Activated CD4-positive, alpha-beta T cell treated with anti-CD3 and anti-CD28 coated beads, Interleukin-2, amount 10 ng/mL, durations not matched to agents 7 days and 5 days (primary cell): ENCODE measurements at places on chromosomes 12 and 14. TPM values are rescaled to one million over a fixed set of nuclear protein-coding genes. Genes with fewer than 3 reads are reported as not detected.
A peak's percentile ranks its signal among the peaks of the same experiment; 100 is the strongest.

- DNase-seq, result no peak
Observed at GRCh38 chr12:64083285-64084210, 138.5 kb downstream of the KICS2 start.

DNA sequence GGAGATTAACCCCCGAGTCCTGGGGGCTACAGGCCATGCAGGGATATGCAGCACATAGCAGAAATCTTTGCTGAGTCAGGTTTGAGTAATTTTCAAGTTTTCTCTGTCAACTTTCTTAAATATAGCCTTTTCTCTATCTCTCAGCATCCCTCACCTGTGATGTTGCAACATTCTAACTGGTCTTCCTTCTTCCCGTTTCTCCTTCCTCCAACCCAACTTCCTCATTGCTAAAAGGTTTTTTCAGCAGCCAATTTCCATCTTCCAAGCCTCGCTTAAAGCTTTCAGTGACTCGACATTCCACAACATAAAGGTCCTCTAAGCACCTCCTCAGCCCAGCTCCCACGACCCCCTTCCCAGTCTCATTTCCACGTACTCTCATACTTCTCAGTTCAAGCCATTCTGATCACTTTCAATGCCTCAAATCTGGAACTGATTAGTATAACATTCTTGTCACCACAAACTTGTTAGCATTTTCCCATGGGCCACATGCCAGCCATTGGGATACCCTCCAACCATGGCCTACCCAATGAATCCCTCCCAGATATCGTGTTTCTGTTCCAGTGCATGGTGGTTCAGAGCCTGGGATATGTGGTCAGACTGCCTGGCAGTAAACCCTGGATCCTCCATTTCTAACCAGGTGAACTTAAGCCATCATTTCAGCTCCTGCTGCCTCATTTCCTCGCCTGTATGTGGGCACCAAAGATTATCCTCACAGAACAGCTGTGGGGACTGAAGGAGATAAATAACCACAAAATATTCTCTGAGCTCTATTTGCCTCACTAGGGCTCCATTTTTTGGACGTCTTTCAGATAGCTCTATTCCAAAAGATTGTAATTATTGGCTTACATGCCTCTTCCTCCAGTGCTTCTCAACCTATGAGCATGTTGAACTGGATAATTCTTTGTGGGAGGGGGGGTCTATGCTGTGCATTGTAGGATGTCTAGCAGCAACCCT is 65.8 kb downstream of the KCNK10 start:
- no peak for DNase-seq

DNA sequence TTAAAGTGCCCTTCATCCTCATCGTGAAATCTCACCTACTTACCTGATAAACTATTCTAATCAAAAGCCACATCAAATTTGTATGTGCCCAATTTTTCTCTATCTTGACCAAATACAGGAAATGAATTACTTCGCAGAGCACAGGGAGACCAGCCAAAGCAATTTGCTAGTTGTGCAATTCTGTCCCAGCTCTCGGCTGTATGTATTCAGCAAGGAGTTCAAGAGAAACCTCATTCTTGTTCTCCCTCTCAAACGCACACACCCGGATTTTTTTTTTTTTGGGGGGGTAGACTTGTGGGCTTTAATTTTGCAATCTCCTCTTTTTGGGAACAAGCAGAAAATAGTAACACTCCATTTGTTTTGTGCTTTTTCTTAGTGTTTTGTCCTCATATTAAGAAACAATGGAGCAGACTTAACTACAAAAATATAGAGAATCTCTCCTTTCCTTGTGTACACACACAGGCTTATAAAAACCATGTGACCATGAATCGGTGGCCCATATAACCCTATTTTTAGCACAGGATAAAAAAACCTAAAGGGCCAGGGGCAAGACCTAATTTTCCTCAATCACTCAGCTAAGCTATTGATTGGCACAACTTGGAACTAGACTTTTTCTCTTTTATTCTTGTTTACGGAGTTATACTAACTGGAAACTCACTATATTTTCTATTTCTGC is 64.2 kb downstream of the MBIP start:
- DNase-seq, result no peak

- no peak for DNase-seq
Observed at GRCh38 chr12:53849113-53849512, 89.5 kb upstream of the HOXC13 start.

GRCh38 chr12:114045349-114045748 is 79.2 kb upstream of the RBM19 start:
- no peak for DNase-seq

DNA sequence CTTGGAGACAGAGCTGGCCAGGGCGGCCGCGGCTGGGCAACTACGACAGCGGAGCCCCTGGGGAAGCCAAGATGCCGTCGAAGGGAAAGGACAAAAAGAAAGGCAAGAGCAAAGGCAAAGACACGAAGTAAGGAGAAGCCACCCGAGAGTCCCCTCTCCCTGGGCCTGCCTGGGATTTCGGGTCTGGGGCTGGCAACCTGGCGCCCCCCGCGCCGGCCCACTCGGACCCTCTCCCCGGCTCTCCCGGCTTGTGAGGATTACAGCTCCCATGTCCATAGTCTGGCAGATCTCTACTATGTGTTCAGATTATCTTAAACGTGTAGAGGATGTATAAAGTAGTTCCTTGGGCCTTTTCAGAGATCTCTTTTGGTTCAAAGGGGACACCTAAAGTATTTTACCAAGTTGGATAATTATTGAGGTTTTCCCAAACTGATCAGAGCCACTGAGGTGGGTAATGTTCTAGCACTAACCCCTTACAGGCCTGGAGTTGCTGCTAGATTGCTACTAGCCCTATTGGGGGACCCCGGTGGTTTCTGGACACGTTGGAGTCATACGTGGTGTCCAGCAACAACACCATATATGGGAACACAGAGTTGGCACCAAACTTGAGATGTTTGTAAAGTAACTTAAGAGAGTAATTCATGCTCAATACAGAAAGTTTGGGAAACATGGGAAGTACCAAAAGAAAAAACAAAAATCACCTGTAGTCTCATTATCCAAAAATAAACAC is 424 bp downstream of the BBOF1 start:
- DNase-seq, result no peak

DNA sequence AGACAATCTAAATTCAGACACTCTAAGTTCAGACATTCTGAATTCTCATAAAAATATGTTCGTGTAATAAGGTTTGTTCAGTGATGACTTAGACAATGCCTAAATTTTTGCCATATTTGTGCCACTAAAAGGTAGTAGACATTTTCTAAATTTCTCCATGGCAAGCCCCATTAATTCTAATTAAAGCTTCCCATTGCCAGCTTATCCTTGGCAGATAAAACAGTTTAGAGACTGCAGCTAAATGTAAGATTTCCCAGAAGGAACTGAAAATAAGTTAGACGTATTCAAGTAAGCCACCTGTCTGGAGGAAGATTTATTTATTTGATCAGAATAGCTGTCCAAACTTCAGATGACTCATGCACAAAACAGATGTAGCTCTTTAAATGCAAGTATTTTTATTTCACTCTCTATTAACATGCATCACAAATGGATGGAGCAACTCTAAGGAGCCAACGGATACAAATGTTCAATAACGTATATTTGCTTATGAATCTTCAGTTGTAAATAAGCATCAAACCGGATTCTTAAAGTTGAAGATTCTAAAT is 130.4 kb downstream of the SLC2A13 start:
- DNase-seq, result no peak

GRCh38 chr12:43277651-43278540 is 274.1 kb downstream of the ADAMTS20 start:
- no peak for DNase-seq

- no peak for DNase-seq
Observed at GRCh38 chr14:36383767-36384431, 63.5 kb upstream of the MBIP start.

- no peak for DNase-seq
Observed at GRCh38 chr12:63917477-63917862, 73.0 kb downstream of the SRGAP1 start.

DNA sequence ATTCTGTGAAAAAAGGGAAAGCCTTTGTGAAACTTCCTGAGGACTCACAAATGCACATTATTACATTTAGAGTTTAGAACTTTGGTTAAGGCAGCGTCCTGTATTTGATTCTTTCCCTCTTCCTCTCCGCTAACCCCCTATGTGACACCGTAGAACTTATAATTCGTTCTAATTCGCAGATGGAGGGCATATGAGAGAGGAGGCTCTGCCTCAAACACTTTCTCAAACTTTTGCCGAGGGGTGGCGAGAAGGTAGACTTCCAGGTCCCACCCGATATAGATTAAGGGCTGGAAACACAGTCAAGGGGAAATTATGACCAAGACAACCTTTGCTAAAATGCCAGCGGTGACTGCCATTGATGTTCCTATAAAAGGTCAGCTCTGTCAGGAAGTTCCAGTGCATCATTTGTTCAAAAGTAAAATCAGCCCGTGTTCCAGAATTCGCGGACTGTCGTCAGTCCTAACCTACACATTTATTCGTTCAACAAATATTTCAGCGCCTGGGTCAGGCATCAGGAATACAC is 904 bp upstream of the PAPOLA start:
- peak; percentile 7 for DNase-seq

DNA sequence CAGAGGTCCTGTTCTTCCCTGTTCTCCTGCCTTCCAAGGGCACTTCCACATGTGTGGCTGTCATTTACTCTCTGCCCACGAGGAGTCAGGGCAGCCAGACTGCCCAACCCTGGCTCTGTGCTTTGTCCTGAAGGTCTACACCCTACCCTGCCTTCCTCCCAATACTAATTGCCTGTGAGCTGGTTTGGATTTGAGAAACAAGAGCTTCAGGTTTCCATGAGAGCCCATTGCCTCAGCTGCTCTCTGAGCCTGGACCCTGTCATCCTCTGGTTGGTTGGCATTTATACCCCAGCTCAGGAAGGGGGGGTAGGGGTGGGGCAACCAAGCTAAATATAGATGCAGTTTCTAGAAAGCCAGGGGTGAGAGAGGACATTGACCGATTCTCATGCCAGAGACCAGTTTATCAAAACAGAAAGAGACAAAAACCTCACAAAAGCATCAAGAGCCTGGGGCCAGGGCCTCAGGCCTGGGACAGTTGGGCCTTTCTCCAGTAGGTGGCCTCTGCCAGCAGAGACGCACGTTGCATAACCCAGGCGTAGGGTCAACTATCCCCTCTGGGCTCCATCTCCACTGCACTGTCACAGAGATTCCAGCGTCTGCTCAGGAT is 34.5 kb downstream of the VDR start:
- no peak for DNase-seq

DNA sequence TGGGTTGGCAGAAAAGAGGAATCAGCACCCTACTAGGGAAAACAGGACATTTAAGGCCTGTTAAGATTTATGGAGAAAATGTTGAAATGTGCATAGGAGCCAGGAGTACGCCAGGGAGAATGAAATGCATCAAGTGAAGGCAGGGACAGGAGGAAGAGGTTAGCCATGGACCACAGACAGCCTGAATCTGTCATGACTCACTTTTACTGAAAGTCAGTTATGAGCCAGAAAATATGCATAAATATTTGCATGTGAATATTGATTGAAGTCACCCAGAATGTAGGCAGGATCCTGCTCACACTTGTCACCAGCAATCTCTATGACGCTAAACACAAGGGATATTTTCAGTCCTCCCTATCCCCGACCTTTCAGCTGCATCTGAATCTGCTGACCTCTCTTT is 25.1 kb upstream of the CDK17 start:
- peak; percentile 19 for DNase-seq

GRCh38 chr12:46218322-46219095 is 50.3 kb downstream of the SLC38A1 start:
- DNase-seq, result no peak

DNA sequence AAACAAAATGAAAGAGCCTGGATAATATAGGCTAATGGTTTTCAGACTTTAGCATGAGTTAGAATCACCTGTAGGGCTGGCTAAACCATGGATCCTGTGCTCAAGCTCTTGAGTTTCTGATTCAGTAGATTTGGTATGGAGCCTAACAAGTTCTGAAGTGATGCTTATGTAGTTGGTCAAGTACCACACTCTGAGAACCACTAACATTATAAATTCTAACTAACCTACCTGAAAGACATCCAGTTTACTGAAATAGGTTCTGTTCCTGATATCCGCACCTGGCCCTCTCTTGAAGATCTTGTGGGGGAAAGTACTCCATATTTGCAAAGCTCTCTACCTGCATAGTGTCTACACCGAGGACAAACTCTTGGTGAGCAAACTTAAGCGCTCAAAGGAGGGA is 59.4 kb upstream of the VSX2 start:
- DNase-seq, result no peak

UBR7 gene
- 43.5 TPM for total RNA-seq

WDR20 gene
- 24.7 TPM for total RNA-seq

ZCCHC8 gene
- total RNA-seq, result 50.2 TPM

INHBE gene
- total RNA-seq, result not detected

SIX4 gene
- total RNA-seq, result 0.02 TPM

GRIN2B gene
- not detected for total RNA-seq
